ENCODE measurements at places on chromosomes 16 and 17.

GRCh38 chr17:17919169-17920107 lies 52.8 kb downstream of the TOM1L2 start:
- DNase-seq, result peak; percentile 78

- no peak for DNase-seq
Observed at GRCh38 chr17:42685831-42686230, 3.5 kb downstream of the CNTNAP1 start.

- no peak for DNase-seq
Observed at GRCh38 chr16:8262299-8262698, 328.0 kb downstream of the TMEM114 start.

GRCh38 chr17:19302791-19303331 lies 59.7 kb downstream of the B9D1 start:
- DNase-seq, result no peak

Data from fibroblast of skin of right quadriceps (primary cell).